ENCODE measurements at places on chromosomes 11 and 22.

- no peak for DNase-seq
Measured at GRCh38 chr11:22780952-22781593, 48.5 kb downstream of the SVIP start.

- no peak for DNase-seq
Measured at GRCh38 chr11:126290887-126291286, 8.0 kb downstream of the TIRAP start.

DNA sequence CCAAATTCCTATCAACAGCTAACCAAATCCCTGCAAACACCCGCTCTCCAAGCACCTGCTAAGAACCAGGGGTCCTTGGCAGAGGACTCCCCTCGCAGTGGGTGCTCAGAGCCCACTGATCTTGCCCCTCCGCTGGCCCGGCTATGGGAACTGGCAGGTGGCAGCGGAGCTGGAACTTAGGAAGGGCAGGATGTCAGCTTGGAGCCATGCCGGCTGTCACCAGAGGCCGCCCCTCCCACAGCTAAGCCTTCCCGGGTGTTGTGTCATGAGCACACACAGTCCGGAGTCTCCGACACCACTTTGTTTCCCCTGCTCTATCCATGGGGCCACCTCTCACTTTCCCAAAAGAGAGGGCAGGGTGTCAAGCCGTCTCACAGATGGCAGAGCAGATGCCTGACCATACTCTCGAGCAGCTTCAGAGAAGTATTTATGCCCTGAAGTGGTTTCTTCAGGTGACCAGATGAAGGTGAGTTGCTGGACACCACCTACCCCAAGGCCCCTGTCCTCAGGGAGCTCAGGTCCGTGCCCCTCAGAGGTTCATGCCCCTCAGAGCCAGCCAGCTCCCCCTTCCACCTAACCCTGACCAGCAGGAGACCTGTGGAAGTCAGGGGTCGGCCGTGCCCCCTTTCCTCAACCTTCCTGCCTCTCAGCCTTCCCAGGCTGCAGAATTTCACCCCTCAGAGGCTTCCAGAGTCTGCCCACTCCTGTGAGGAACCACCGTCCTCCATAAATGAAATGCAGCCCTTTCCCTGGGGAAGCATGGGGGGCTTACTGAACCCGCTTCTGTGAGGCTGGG, 545.7 kb upstream of the B3GAT1 start:
- no peak for DNase-seq

- DNase-seq = no peak
Measured at GRCh38 chr11:116104498-116105174, 600.4 kb upstream of the CADM1 start.

- no peak for DNase-seq
Measured at GRCh38 chr11:114167771-114168448, 108.4 kb downstream of the ZBTB16 start.

DNA sequence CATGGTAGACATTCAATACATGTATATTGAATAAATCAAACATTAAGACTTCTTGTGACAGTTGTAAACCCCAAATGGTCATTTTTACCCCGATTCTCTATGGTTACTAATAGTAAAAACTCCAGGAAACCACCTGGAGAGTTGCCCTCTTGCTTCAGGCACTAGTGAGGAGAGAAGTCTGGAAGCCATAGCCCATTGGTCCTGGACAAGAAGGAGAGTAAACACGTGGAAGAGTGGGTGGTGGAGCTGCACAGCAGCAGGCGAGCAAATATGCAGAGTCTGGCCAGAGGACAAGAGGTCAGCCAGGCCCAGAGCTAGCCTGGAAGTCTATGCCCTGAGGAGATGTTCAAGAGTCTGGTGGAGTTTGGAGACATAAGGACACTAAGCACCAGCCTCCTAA, 17.7 kb downstream of the DCHS1 start:
- DNase-seq = no peak

DNA sequence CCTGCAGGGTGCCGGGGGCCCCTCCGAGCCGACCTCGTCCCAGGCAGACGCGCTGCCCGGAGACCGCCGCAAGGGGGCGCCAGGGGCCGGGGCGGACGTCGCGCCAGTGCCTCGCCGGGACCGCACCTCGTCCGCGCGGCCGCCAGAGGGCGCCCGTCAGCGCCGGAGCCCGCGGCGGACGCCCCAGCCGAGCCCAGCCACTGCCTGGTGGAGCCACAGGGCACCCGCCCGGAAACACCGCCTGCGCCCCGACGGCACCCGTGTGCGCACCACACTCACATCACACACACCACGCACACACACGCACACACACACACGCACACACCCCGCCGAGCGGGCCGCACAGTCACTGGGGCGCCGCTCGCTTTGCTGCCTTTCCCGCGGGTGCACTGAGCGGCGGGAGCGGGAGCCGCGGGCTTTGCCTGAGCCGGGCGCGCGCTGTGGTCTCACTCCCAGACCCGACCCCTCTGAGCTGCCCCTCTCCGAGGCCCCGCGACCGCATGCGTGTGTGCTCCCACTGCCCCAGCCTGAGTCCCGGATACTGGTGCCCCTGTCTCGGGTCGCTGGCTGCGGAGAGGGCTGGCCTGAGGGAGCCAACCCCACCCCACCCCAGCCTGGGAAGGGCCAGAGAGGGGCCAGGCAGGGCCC, 449.3 kb downstream of the OPCML start:
- DNase-seq = no peak

GRCh38 chr11:130118165-130118564, 41.4 kb upstream of the ST14 start:
- DNase-seq = no peak

- no peak for DNase-seq
Measured at GRCh38 chr11:28833169-28833568, 725.0 kb downstream of the METTL15 start.

- no peak for DNase-seq
Measured at GRCh38 chr11:1815311-1815710, 19.5 kb upstream of the SYT8 start.
